ENCODE measurements at places on chromosomes 2 and 18. TPM values are rescaled to one million over a fixed set of nuclear protein-coding genes. Genes with fewer than 3 reads are reported as not detected.

ALPG gene
- not detected for total RNA-seq

CNTNAP5 gene
- 31.7 TPM for total RNA-seq

ACSL3 gene
- total RNA-seq, result 68.5 TPM

FBLN7 gene
- 2.9 TPM for total RNA-seq

DNA sequence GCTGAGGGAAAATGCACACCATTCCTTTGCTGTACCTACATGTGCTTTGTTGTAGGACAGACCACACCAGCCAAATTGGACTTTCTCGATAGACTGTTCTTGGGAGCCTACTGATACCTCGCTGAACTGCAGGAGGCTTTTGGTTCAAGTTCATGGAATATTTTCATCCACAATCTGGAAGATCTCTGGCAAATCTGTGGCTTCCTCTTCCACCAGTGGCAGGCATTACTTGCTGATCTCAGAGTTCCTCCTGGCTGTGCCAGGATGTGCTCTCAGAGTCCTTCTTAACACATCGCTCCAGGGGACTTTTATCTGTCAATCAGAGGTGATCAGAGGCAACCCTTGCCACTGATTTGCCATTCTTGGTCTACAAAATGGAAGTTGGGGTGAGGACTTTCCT, 87.7 kb downstream of the PTGR3 start:
- no peak for DNase-seq

DNA sequence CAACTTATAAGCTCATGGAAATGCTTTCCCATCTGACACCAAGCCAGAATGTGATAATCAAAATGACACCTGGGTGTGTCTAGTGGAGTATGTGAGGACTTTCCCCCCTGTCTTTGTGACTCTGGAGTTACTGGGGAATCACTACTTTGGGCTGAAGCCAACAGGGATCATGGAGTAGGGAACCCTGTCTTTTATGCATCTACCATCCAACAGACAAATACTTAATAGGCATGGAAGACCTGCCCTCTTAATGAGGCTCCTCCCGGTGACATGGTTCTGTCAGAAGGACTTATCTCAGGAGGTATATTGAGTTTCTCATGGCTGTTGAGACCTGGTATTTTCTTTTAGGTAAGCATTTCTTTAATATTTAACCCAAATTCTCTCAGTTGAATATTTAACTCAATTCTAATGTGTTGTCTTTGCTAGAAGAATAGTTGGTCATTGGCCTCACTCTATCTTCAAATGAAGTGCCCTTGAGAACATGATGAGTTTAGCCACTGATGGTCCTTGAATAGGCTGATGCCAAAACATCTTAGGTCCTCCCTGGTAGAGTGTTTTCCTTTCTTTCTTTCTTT, 42.1 kb downstream of the TGIF1 start:
- no peak for DNase-seq

- DNase-seq, result no peak
Observed at GRCh38 chr18:57023275-57023882, 123.5 kb upstream of the BOD1L2 start.

- no peak for DNase-seq
Observed at GRCh38 chr2:147538088-147538487, 306.7 kb upstream of the ACVR2A start.

DNA sequence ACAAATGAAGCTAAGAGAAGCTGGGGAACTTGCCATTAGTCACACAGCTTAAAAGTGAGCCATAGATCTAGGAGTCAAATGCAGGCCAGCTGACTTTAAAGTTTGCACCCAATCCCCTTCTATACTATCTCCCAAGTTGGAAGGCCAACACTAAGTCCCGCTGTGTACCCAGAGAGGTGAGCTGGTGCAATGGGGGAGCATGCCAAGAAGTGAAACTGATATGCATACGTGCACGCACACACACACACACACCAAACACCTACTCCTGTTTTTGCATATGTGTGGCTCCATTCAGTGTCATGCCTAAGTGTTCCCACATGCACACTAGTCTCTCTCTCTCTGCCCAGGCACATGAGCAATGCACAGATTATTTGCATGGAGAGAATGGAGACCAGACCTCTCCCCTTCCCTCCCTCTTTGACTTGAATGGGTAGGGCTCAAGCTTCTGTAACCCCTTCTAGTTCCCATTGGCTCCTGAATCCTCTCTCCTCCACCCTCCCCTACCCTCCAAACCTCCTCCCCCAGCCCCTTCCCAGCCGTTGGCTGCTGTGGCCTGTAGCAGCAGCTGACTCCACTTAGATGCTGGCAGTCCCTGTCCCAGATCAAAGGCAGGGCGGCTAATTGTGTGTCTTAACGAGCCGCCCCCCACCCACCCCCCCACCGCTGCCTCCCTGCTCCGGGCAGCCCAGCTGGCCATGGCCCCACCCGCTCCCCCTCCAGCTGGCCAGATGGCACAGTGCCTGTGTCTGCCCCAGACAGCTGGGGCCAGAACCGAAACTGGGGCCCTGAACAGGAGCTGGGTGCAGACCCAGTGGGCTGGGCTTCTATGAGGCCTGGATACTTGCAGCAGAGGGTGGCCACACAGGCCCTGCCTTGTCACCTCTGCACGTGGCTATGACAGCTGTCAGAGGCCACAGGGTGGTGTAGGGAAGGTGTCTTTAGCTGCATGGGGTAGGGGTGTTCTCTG, 5.6 kb downstream of the WNT10A start:
- DNase-seq, result no peak

DNA sequence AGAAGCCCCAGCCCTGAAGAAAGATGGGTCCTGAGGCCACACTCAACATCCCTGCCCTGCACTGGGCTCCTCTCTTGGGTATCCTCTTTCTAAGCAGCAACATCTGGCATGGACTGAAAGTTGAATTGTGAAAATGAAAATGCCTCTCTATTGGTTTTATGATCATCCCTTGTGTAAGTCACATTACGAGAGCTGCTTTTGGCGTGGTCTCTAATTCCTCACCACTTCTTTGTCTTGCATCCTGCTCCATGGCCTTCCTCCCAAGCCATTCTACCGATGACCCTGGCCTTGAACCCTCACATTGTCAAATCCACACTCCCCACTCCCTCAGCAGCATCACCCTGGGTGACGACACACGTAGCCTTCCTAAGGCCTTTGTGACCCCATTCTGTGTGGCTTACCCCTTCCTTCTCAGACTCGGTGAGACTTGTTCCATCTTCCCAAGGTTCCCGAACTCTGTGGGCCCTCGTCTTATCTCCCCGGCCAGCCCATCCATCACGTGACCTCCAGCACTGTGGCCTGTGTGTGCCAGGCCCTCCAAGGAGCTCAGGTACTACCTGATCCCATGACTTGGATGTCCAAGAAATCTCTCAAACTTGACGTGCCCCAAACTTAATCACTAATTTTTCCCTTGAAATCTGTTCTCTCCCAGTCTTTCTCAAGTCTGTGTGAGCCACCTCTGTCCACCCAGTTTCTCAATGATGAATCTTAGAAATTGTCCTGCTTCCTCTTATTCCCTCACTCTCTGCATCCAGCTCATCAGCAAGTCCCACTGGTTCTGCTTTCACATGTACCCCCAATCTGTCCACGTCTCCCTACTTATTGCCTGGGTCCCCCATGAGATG, 194.7 kb upstream of the HS6ST1 start:
- DNase-seq, result no peak

- DNase-seq, result no peak
Observed at GRCh38 chr18:44938720-44939665, 258.3 kb downstream of the SETBP1 start.

DNA sequence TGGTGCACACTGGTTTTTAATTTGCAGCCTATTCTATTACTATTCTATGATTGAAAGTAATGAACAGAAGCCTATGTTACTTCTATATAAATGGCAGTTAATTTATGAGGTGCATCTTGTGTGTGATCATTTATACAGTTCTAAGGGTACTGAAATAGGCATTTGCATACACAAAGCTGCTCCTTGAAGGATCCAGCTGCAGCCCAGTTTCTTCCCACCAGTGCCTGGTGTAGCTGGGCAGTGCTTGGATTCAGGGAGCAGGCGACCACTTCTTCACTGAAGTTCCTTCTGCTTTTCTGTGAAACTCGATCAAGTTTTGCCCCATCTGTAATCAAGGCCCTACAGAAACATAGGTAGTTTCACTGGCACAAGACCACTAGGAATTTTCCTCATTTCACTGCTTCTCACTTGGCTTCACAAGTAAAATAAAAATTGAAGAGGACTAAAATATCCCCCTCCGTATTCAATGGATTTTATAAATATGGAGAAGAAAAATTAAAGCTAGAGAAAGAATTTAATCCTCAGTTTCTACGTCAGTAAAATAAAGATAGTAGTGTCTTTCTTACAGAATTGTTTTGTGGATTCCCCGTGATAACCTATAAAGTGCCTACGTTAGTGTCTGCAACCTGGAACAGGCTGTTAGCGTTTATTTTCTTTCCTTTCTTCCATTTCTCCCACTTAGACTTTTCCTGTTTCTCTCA, 1.7 kb upstream of the LPIN2 start:
- DNase-seq, result no peak

DNA sequence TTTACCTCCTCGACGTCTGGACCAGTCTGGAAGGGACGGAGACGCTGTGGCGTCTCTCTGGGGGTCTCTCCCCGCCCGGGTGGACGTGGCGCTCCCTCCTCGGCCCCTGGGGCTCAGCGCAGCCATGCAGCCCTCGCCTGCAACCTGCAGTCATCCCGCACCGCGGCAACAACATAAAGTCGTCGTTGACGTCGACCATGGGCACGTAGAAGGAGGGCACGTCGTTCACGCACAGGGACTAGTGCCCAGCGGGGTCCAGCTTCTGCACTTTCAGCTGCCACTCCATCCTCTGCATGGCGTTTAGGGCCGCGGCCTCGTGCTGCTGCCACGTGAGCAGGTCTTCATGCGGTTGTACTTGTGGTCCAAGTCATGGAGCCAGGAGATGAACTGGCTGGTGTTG, 889.6 kb upstream of the LRRTM1 start:
- no peak for DNase-seq

Data from mucosa of gallbladder (tissue), 1 donor.